Mucosa of descending colon (tissue), 3 donors: ENCODE measurements at places on chromosomes 6 and 20. TPM values are rescaled to one million over a fixed set of nuclear protein-coding genes. Genes with fewer than 3 reads are reported as not detected.

DNA sequence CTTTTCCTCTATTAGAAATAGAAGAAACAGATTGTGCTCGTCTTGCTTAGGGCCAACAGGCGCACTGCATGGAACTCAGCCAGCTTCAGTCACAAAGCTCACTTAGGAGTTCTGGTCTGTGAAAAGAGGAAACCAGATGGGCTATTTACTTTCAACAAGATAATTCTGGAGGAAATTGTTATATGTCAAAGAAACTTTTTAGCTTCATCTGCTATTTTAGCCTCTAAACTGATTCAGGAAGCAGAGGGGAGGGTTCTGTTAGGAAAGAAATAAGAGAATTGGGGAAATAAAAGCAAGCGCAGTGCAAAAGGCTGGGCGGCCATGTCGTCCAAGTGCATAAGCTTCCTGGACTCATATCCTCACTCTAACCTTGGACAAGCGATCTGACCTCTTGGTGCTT is 21.3 kb downstream of the PRKN start:
- no peak for DNase-seq

GRCh38 chr6:56689663-56690062 is 47.0 kb upstream of the DST start:
- no peak for DNase-seq

GRCh38 chr6:135183002-135183531 is 2.0 kb downstream of the MYB start:
- DNase-seq: peak; percentile 89

Gene ZCCHC3
- 12.0 TPM for total RNA-seq

- DNase-seq: no peak
Measured at GRCh38 chr6:147283460-147283859, 79.2 kb downstream of the STXBP5 start.

Gene METTL24
- 0.43 TPM for total RNA-seq

DNA sequence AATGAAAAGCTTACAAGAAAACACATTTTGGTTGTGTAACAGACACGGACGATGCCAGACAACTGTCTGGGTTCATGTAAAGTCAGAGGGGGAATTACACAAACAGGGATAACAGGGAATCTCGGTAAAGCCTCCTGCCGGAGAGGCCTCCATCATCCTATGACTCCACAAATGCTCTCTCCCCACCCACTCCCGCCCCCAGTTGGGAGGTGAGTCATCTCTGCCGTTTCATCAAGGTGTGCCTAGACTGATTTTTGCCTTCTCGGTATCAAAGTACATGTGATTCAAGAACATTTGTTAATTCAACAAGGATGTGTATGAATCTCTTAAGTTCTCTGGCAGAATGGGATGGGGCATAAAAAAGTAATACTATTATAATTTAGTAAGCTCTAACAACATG is 304.9 kb upstream of the PRDM1 start:
- no peak for DNase-seq

Gene CTAGE9
- total RNA-seq: not detected

Gene NFYA
- 20.2 TPM for total RNA-seq

GRCh38 chr6:166573511-166574216 is 12.8 kb downstream of the RAMACL start:
- DNase-seq: no peak

Gene LY6G5C
- 4.2 TPM for total RNA-seq

- DNase-seq: no peak
Measured at GRCh38 chr6:16671302-16672289, 89.7 kb downstream of the ATXN1 start.
